ENCODE measurements at places on chromosomes 7 and 10.

- DNase-seq: no peak
These were observed 4.0 kb upstream of the ADIRF start for GRCh38 chr10:86964061-86964846.

- DNase-seq: no peak
These were observed 6.1 kb downstream of the STK32C start for GRCh38 chr10:132301371-132302330.

DNA sequence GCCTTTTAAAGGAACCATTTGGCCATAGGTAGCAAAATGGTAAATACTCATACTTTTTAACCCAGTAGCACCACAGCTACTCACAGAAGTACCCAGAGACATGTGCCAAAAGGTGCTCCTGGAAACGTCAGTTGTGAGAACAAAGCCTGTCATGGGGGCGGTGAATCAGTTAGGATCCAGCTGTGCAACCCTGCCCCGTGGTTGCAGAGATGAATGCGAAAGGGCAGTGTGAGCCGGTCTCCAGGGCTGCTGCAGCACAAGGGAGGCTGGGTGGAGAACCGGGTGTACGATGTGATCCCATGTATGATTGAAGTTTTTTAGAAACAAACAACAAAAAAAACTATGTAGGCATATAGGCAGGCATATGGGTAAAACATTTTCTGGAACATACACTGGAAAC lies 1.3 kb upstream of the LRRC18 start:
- no peak for DNase-seq

GRCh38 chr7:22728401-22729029 lies 1.5 kb downstream of the IL6 start:
- no peak for DNase-seq

GRCh38 chr7:155973451-155973997 lies 161.3 kb upstream of the SHH start:
- no peak for DNase-seq

GRCh38 chr7:128672927-128673517 lies 930 bp downstream of the GARIN1A start:
- peak; percentile 24 for DNase-seq

- DNase-seq: peak; percentile 11
These were observed 582.4 kb upstream of the FZD8 start for GRCh38 chr10:36224431-36224985.
